ENCODE measurements at places on chromosomes 4 and X.
A peak's percentile ranks its signal among the peaks of the same experiment; 100 is the strongest.

- ATAC-seq = no peak
These were observed 609.7 kb downstream of the TLL1 start for GRCh38 chr4:166482758-166483157.

DNA sequence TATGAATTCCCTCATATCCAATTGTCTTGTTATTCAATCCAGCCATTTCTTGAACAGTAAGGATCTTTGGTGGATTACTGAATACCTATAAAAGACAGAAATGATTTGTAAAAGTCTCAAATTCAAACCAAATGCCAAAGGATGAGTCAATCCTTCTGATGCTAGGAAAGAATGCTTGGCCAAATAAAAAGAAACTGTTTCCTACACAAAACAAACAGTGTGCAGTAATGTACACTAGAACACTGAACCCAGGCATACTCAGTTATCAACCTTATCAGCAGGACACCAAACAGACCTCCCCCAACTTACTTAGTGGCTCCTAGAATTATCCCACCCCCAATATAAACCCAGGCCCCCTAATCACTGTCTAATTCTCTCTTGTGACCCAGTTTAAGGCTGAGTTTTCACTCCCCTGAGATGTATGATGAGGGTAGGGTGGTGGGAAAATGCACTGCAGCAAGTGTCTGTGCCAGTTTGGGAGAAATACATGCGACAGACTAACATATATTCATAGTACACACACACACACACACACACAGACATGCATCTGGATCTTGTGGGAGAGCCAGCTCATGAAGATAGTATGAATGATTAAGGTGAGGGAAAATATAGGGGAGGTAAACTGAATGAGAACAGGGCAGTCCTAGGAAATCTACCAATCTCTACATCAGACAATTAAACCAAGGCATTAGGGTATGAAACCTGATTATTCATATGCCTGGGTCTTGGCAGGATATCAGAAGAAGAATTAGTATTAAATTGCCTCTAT, 35.0 kb downstream of the CLDN2 start:
- no peak for ATAC-seq

DNA sequence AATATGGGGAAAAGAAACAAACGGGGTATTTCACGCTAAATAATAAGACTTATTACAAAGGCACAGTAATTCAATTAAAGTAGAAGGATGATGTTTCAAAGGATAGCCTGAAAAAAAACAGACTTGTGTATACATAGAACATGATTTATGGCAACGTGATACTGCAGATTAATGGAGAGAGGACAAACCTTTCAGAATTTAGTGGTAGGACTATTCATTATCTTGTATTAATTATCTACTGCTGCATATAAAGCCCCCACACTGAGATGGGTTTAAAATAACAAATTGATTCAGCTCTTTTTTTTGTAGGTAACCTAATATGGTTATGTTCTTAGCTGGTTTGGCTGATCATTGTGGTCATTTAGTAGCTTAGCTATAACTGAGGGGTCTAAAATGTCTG, 1269.0 kb downstream of the FSTL5 start:
- no peak for ATAC-seq

GRCh38 chr4:182022909-182023308, 220.3 kb upstream of the TENM3 start:
- ATAC-seq = no peak

GRCh38 chr4:27428661-27429060, 568.0 kb downstream of the STIM2 start:
- no peak for ATAC-seq

DNA sequence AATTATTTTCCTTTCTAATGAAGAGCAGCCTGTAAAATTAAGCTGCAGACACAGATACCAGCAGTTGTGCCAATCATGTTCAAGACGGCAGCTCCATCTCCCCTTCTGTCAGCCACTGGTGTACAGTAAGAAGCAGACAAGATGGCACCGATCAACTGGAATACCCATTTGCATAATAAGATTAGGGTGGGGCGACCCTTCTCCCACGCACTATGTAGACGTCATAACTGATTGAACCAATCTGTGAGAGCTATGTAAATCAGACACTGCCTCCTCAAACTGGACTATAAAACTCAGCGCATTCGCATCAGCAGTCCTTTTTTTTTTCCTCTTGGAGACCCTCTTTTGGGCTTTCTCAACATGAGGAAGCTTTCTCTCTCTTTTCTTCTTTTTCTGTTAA, 40.4 kb upstream of the INTS6L start:
- no peak for ATAC-seq

- peak; percentile 54 for ATAC-seq
These were observed at the start of gene TADA2B for GRCh38 chr4:7043284-7044136. Gene TADA2B, plus strand, starts transcription at chr4:7043372. Its CDS starts 208 bp downstream, at chr4:7043580.

GRCh38 chr4:37392521-37393255, 148.1 kb downstream of the NWD2 start:
- no peak for ATAC-seq

DNA sequence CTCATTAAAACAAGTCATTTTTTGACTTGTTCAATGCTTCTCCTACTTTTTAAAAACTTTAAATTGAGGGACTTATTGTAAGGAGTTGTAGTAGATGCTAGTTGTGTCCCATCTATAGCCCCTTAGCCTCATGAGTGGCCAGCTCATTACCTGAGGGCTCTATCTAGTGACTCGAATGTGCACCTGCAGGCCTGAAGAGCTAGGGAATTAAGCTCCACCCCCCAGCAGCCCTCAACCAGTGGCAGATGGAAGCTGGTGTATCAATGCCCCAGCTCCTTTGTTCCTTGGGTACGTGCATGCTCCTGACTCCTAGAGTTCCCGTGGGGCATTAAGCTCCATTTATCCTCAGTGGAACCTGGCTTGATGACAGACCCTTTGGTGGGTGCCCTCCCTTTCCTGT, 146.7 kb upstream of the FAM9B start:
- ATAC-seq = no peak

- no peak for ATAC-seq
These were observed 9.6 kb upstream of the DUSP9 start for GRCh38 chrX:153637121-153638040.

- no peak for ATAC-seq
These were observed 1.6 kb downstream of the SCD5 start for GRCh38 chr4:82797040-82797404.

GRCh38 chr4:121236353-121237068, 72.4 kb upstream of the TNIP3 start:
- ATAC-seq = no peak

- ATAC-seq = no peak
These were observed 43.8 kb downstream of the GALNT7 start for GRCh38 chr4:173212379-173212778.

Measured in activated T-helper 17 cell treated with anti-CD3 and anti-CD28 coated beads, Interleukin-2, amount 50 U/mL, for 72 hours (primary cell).